ENCODE measurements at places on chromosomes 13 and 19.

DNA sequence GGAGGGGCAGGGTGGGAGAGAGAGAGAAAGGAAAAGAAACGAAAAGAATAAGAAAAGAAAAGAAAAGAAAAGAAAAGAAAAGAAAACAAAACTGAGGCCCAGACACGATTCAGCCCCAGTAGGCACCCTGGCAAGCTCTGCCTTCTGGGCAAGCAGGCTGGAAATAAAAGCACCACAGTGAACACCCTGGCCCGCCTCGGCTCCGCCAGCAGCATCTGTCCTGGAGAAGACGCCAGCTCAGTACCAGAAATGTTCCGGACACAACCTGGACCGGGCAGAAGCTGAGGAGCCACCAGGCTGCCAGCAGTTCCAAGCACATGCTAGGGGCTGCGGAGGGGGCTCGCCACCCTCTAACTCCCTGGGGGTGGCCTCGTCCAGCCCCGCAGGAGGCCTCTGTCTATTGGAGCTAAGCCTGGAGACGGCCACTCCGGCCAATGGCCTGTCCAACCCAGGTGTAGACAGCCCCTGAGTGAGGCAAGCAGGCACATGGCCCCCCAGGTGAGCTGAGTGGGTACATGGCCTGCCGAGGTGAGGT lies 11.4 kb upstream of the CPAMD8 start:
- DNase-seq: no peak

- no peak for DNase-seq
These were observed 710.3 kb upstream of the SLITRK5 start for GRCh38 chr13:86960876-86961275.

DNA sequence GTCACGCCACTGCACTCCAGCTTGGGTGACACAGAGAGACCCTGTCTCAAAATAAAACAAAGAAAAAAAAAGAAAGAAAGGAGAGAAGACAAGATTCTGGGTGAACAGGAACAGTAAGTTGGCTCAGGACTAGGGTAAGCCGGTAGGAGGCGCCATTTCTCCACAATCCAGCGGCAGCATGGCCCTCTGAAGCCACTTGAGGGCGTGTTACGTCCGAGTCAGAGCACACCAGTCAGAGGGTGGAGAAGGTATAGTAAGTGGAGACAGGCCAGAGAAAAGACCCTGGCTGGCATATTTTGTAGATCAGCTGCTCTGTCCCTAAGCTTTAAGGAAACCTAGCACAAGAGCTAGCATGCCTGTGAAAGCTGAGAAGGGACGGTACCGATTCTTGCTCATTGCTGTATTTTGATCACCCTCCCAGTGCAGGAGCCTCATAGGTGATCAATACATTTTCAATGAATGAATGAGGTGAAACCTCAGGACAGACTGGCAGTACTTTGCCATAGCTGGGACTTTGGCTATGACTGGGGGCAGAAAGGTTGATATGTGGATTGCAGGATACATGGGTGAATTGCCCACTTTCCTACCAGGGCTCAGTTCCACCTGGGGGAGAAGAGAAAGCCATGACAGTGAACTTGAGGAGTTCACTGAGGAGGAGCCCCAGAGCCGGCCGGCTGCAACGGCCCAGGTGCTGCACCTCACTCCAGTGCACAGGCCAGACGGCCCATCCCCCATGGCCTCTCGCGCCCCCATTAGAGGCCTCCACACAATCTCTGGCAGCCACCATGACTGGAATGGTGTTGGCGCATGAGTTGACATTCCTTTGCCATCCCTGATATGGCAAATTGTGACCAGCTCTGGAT lies 23.5 kb downstream of the POU2F2 start:
- DNase-seq: peak; percentile 75

- DNase-seq: no peak
These were observed 955.9 kb downstream of the SLITRK5 start for GRCh38 chr13:88627071-88627470.

GRCh38 chr19:23957660-23958281 lies 43.1 kb downstream of the ZNF726 start:
- no peak for DNase-seq

DNA sequence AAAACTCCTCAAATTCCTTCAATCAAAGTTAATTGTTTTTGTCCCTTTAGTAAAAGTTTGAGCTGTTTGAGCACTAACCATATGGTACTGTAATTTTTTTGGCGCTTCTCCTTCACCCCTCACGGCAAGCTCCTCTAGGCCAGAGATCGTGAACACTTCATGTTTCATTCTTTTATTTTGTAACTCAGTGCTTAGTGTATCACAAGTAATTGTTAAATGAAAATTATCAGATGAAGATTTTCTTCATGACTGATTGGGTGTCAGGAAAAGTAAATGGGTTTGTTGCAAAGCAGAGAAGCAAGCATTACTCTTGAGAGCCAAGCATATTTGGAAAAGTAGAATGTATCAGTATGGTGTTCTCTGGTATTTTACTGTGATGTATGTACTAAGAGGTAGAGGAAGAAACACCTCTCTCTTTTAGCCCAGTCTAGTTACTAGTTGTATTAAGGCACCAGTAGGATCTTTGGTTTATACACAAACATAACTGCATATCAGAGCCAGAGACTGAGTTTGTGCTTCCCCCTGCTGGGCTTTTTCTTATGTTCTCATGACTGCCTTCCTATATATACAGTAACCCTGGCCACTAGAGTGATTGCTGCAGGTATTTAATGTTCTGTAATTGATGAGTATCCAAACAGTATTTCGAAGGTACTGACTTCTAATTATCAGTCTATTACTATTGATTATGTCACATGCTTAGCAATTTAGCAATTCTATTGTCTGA lies 202.3 kb upstream of the KLHL1 start:
- DNase-seq: no peak
